ENCODE measurements at places on chromosomes 7 and 10. TPM values are rescaled to one million over a fixed set of nuclear protein-coding genes. Genes with fewer than 3 reads are reported as not detected.

DNA sequence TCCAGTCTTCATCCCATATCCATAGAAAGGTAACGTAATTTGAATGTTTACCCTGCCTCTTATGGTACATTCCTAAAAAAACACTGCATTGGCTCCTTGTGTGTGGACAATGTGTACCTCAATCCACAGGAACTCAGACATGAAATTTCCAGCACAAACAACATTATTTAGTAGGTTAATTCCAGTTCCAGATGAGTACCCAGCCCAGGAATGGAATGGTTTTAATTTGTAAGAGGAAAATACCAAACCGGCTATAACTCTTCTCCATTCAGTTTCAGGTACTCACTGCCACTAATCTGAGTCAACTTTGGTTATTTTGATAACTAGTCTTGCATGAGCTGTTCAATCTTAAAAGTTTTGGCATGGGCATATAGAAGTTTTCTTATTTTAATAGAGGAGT lies 39.0 kb downstream of the TFPI2 start:
- H3K27me3 ChIP-seq, result no peaks in the 10 kb centered on the region
- no peak overlapping the region for H3K27ac ChIP-seq
- H3K4me3 ChIP-seq, result no peak overlapping the region
- H3K4me1 ChIP-seq, result no peaks in the 10 kb centered on the region

GRCh38 chr10:6120691-6121090 lies 31.9 kb downstream of the RBM17 start:
- H3K4me3 ChIP-seq, result no peak overlapping the region
- H3K27me3 ChIP-seq, result no peaks in the 10 kb centered on the region
- no peak for DNase-seq
- H3K36me3 ChIP-seq, result no peaks in the 10 kb centered on the region
- no peak overlapping the region for H3K27ac ChIP-seq

DNA sequence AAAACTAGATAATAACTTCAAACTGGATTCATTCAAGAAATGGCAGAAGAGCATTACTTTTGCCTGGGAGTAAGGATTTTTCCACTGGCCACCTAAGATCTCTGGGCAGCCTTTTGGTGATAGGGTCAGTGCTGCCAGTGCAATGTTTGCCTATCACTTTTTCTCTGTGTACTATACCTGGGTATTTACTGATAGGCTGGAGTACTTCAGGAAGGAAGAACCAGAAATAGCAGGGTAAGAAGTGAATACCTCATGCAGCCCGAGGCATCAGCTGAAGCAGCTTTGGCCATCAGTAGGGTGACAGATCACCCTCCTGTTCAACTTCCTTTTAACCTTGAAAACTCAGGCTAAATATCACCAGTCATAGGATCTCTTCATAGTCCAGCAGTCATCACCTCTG lies 5.5 kb upstream of the PAPSS2 start:
- H3K36me3 ChIP-seq, result no peaks in the 10 kb centered on the region
- no peaks in the 10 kb centered on the region for H3K27me3 ChIP-seq
- DNase-seq, result no peak

The OR13A1 gene
- not detected for total RNA-seq

The AGAP9 gene
- total RNA-seq, result 3.7 TPM

All from heart left ventricle (tissue), 16 donors.